ENCODE measurements at places on chromosomes 2 and 18.

DNA sequence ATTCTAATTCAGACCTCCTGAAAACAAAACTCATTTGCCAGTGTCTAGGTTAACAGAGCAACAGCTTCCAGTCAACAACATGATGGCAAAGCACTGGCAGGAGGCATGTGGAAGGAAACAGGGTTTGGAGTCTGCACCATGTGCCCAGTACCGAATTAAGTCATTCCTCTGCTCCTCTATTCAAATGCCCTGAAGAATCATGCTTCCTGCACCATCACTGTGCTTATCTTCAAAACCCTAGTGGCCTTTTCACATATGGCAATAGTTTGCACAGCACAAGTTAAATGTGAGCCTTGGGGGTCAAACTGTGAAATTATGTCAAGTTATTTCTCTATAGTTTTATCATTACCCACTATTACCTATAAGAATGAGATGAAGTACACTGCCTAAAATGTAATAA, 75.4 kb upstream of the GRB14 start:
- no peak for DNase-seq

DNA sequence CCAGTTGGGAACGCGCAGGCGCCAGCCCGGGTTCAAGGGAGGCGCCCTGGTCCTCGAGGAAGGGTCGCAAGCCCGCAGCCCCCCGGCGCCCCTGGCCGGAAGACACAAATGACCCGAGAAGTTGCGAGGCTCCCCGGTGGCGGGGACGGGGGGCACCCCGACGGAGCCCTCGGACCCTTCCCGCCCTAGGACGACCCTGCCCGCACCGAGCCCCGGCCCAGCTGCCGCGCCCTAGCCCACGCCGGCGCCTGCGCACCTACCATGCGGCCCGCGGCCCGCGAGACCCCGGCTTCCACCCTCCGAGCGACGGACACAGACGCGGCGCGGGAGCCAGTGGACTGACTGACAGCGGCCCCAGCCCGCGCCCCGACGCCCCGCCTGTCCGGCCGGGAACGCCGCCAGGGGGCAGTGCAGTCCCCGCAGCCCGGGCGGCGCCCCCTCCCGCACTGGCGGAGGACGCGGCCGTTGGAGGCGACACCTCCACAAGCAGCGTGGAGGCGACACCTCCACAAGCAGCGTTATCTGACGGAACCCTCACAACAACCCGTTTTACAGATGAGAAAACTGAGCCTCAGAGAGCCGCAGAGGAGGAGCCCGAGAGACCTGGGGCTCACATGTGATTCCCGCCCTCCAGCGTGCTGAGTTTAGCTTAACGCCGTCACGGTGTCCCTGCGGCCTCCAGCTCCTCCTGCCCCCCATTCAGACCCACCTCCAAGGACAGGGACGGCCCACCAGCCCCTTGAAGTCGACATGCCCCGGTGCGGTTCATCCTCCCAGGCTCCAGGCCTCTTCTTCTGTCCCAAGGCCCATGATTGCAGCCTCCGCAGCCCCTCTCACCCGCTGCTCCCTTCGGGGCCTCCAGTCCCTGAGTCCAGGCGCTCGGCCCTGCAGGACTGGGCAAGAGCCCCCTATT, at the start of gene NMUR1:
NMUR1 (minus strand) TSS at position 347 of the 913 bp plus-strand sequence; CDS start at position 263, 84 bp downstream.
- DNase-seq: peak; percentile 46

DNA sequence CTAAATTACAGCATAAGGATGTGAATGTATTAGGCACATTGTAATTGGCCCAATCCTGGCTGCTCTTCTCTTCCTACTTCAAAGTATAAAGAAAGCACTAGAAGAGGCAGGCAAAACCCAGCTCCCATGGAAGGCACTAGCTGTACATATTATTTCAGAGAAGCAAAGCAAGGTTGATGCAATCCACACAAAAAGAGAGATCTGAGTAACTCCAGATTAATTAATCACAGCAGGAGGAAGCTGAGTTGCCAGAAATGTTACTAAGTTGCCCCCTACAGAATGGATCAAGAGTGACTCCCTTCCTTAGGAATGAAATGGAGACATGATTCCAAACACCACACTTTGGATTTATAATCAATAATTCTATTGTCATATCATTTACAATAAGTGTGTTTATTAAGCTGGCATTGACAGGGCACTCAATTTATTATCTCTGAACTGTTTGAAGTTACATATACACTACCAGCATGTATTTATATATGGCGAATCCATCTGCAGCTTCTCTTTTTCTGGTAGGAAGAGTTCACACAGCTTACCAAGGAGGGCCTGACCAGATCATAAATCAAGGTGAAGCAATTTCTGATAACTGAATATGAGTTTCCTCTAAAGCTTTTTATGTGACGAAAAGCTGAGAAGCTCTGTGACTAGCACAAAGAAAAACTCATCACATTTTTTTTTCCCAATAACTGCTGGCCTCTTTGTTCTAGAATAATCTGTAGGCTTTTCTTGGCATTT, 393.1 kb upstream of the LYPD1 start:
- no peak for DNase-seq

GRCh38 chr2:217431577-217432269, 571.1 kb downstream of the TNS1 start:
- no peak for DNase-seq

DNA sequence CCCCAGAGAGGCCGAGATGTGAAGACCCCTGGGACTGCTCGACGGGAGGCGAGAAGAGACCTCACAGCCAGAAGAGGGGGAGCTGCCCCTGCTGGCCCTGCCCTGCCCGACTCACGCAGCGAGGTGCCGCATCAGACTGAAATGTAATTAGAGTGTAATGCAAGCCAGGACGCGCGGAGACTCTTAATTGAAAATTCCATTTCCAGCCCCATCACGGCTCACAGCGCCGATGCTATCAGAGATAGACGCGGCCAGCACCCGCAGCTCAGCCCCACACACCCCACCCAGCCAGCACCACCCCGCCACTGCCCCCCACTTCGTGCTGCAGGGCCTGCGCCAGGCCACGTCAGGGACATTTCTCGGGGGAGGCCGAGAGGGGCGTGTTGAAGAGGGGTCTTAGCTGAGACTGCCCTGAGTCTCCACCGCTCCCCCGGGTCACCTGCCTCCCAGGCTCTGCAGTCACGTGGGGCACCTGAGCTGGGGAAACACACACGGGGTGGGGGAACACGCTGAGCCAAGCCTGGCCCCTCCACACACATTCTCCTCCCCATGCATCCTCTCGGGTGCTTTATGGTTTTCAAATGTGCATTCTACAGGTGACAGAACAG, 78.1 kb downstream of the TEX51 start:
- DNase-seq: no peak

- DNase-seq: no peak
Observed at GRCh38 chr2:155980941-155981560, 351.5 kb downstream of the NR4A2 start.

- no peak for DNase-seq
Observed at GRCh38 chr18:56390626-56391025, 247.8 kb downstream of the TXNL1 start.

- no peak for DNase-seq
Observed at GRCh38 chr2:158969162-158969714, 798 bp downstream of the TANC1 start.

DNA sequence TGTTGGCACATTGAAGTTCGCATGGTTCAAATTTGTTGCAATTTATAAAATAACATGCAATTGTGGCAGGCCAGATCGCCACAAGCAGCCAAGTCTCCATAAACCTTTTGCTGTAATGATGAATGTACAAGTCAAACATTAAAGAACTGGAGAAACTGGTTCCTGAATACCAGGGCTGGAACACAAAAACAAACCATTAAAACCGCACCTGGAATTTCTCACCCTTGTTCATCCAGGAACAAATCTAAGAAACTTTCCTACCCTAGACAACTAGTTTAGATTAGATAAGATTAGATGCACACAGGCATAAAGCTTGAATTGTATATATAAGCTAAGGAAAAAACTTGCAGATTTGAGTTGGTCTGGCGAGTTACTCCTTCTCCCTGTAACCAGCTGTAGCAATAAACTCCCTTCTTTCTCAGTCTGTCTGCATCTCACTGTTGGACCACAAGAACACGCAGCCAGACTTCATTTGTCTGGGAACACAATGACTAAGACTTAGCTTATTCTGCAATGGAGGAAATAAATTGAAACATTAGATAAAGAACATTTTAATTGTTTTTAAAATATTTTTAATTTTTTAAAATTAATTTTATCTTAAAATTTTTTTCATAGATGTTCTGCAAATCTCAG, 1835.5 kb upstream of the LRRTM1 start:
- no peak for DNase-seq

- DNase-seq: no peak
Observed at GRCh38 chr2:148042219-148042618, 21.3 kb downstream of the MBD5 start.

DNA sequence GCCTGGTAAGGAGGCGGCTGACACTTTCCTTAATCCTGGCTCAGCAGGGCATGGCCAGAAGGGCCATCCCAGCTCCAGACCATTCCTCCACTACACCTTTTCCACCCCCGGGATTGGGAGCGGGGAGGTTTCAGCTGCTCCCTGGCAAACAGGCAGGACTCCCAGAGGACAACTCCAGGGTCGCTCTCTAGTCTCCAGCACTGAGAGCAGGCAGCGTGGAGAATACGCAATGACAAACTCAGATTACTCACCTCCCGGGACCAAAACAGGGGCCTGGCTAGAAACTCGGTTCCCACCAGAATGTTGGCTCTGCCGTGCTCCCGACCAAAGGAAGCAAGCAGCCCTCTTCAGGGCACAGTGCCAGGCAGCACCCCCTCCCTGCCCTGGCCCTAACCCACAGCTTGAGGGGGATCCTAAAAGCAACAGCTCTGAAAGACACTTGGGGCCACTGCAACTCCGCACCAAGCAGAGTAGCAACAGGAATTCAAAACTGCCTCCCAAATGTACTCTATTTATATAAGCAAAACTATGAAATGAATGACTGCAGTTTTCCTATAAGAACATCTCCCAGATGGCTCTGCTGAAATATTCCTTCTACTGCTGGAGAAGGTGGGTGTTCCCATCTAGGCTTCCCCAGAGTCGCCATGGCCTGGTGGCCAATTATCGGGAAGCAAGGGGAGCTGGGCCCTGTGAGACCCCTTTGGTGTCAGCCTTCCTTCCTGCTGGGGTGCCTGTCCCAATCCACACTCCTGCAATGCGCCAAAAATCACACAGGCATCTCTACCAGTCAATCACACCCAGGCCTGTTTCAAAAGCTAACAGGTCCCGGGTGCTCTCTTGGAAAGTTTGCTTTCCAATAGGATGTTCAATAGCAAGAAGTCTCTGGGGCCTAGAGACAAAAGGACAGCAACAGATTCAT, 61.2 kb upstream of the POMC start:
- DNase-seq: no peak

DNA sequence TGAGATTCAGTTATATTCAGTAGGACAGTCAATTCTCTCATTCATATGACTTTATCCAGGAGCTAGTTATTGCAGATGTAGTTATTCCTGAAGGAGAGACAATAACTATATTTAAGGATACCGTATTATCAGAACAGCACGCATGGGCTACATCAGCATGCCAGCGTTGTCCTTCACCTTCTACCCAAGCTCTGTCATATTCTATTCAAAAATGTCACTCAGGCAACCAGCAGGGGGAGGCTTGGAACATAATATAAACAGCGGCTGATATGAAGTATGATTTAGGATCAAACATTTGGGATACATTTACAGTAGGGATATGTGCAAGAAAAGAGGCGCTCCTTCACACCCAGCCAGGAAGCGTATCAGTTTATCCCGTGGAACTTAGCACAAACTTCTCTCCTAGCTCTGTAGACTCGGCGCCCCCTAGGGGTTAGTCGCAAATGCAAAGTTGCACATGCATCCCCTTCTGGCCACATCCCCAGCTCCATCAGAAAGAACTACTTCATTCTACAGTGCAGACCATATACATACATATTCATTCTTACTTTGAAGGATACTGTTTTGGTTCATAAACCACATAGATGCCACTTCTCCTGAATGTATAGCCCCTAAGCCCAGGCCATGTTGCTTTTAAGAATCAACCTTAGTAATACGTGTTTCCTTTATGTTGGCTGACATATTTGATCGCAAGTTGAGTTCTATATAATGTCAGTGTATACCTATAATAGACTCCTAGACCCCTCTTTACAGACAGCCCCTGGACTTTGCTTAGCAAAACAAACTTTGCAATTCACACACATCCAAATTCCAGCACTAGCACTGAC, 759.4 kb downstream of the ADCYAP1 start:
- peak; percentile 46 for DNase-seq

DNA sequence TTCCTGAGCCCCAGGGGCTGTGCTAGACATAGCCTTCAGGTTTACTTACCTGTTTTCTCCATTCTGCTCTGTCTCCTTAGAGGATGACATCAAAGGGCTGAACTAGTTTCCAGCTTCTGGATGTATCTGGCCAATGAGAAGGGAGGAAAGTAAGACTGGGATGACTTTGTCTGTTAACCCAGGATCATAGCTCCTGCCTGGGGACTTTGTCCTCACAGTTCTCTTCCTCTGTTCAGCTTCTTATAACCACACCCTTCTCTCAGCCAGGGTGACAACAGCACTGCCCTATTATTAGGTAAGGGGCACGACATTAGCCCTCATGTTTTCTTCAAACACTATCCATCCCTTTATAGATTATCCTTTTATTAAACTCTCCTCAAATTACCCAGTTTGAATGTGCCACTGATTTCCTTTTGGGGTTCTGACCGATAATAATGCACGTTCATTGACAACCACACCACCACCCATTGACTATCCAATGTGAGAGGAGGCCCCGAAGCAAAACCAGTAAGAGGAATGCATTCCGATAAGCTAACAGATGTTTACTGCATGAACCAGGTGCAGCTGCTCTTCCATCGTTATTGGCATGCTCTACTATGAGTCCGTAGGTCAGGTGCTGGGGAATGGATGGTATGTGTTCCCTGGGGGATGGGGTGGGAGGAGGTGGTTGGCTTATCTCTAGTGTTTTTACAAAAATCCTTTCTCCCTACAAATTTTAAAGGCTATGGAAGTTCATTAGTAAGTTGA, 23.5 kb downstream of the TSN start:
- DNase-seq: no peak

- no peak for DNase-seq
Observed at GRCh38 chr2:1606046-1606400, 138.3 kb downstream of the PXDN start.

DNA sequence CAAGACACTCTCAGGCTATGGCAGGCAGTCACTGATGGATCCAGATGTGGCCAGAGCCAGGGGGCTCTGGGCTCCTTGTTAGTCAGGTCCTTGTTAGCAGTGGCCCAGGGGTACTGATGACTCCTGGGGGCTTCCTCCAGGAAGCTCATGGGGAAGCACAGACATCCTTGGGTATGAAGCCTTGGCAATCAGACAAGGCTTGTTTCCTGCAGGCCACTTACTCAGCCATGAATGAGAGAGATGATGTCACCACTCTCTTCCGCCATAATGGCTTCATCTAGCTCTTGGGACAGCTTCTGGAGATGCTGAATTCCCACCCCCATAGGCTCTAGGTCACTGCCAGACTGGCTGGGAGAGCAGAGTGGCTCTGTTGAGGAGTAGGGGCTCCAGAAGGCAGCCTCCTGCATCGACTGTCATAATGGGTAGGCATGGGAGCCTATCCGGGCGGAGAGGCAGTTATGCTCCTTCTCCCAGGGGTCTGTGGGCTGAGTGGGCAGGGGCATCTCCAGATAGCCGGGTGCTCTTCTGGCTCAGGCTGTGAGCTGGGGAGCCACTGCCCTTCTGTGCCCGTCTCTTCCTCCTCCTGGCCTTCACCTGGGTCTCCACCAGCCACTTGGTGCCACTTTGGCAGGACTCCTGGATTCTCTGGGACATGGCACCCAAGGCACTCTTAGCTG, 40.2 kb upstream of the BMPR2 start:
- no peak for DNase-seq

- no peak for DNase-seq
Observed at GRCh38 chr18:44682871-44683221, 2.2 kb downstream of the SETBP1 start.
